ENCODE measurements at places on chromosomes 1 and 21.
A peak's percentile ranks its signal among the peaks of the same experiment; 100 is the strongest.

DNA sequence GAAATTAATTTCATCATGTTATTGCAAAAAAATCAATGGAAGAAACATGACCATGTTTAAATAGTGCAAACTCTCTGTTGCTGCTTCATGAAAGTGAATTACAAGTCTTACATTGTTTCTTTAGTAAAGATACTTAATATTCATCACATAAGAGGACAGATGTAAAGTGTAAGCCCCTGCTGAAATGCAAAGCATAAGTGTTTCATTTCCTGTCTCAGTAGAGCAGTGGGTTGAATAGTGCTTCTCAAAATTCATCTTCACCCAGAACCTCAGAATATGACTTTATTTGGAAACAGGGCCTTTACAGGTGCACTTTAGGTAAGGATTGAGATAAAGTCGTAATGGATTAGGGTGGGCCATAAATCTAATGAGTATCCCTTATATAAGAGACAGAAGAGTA, 738.4 kb upstream of the RGS18 start:
- DNase-seq, result no peak

DNA sequence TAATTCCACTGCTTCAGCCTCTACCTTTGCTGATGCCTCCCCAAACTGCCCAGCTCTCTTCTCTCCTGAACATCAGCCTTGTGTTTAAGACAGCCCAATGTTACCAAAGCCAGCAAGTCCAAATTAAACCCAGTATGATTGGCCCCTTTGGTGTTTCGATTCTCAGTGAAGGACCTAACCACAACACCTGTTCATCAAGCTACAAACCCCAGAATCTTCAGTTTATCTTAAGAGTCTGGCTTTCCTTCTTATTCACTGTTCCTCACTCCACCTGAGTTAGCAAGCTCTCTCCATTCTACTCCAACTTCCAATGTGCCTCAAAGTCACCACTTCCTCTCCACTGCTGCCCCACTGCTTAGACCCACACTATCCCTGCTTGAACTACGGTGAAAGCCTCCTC, 25.5 kb upstream of the ITPKB start:
- no peak for DNase-seq

DNA sequence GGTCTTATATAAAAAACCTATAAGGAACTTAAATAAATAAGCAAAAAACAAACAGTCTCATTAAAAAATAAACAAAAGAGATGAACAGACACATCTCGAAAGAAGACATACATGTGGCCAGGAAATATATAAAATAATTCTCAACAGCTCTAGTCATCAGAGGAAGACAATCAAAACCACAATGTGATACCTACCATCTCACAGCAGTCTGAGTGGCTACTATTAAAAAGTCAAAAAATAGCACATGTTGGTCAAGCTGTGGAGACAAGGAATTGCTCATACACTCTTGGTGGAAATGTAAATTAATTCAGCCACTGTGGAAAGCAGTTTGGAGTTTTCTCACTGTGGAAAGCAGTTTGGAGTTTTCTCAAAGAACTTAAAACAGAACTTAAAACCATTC, 100.3 kb upstream of the ADAMTS5 start:
- DNase-seq, result no peak

DNA sequence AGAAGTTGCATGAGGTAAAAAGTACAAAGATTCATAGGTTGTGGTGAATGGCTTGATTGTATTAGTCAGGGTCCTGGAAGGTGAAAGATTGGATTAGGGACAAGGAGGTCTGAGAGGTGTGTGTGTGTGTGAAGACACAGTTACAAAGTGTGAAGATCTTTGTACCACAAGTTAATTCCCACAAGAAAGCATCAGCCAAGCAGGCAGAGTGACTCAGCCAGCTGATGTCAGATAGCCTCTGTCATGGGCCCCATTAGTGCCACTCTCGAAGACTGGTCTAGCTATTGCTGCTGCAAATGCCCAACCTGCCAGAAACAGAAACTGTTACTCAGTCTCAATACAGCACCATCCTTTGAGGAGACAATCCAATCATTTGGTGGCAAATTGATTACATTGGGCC, 96.5 kb downstream of the DTL start:
- DNase-seq, result no peak

GRCh38 chr1:53148123-53148522, 5.7 kb upstream of the SLC1A7 start:
- no peak for DNase-seq

- no peak for DNase-seq
These were observed 11.4 kb downstream of the SMYD2 start for GRCh38 chr1:214292322-214292721.

DNA sequence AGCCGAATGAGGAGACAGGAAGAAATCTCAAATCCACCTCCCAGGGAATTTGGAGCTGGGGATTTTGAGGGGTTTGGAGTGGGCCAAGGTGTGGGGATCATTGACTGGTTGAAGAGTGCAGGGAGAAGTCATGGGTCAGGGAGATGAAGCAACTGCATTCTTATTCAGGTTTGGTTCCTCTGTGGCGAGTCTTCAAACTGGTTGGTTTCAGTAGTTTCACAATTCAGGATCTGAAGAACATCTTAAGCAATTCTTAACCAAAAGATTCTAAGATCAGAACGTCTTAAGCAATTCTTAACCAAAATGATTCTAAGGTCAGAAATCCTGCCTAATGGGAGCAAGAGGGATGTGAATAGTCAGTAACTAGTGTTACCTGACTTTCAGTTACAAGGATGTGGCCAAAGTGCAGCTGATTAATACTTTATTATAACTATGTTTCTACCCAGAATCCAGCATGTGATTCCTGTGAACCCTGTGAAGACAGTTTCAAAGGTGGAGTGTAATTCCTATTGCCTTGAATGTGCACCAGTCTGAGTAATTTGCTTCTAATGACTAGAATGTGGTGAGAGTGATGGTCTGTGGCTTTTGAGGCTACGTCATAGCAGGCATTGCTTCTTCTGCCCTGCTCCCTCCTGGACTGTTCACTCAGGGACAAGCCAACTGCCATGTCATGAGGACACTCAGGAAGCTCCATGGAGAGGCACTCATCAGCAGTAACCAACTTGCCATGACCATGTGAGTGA, 61.2 kb downstream of the OLFML3 start:
- no peak for DNase-seq

GRCh38 chr1:34419663-34420136, 243.0 kb downstream of the C1orf94 start:
- DNase-seq, result no peak

DNA sequence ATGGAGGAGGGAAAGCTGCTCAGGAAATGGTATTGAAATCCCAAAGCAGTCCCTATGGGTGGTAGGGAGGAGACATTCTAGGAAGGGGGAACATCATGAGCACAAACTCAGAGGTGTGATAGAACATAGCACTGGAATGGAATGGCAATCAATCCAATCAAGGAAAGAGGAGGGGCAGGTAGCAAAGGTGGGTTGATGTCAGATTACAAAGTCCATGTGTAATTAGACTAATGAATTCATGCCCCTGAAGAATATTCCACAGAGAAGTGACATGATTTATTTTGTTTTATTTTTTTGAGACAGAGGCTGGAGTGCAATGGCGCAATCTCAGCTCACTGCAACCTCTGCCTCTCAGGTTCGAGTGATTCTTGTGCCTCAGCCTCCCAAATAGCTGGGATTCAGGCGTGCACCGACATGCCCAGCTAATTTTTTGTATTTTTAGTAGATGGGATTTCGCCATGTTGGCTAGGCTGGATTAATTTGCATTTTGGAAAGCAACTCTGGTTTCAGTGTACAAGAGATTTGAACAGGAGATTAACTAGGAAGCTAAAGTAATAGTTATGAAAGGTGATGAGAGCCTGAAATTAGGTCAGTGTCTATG, 36.1 kb downstream of the DEGS1 start:
- DNase-seq, result no peak

GRCh38 chr1:145963265-145964019, 933 bp downstream of the ANKRD34A start:
- no peak for DNase-seq

DNA sequence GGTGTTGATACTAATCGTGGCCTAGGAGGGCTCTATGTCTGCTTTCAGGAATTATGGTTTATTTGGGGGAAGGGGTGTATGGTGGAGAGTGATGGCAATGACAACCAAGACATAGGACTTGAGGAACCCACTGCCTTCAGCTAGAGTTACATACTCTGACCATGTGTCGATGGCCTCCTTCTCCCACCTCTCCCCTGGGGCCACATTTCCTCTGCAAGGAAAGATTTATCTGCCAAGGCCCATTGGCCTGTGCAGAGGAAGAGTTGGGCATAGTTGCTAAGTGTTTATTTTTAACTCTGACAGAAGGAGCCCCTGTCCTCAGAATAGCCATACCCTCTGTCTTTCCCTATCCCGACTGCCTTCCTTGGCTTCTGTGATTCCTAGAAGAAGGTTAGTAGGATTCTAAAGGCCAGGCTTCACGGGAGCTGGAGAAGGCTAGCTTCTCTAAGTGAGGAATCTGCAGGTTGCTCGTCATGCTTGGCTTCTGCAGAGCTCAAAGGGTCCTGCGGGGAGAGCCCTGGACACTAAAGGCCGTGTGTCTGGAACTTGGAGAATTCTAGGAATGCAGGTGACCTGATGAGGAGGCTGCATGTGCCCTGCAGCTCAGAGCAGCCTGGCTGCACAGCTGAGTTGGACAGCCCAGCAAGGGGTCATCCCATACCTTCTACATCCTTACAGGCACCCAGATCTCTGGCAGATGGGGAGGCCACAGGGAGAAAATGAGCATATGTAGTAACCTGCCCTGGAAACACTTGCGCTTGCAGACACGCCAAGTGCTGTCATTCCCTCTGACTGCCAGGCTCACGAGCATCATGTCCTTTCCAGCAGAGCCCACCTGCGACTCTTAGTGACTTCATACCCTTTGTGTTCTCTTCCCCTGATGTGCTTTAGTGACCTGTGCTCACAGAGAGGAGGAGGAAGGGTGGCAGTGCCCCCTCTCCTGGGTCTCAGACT, 9.7 kb downstream of the MAPKAPK2 start:
- DNase-seq, result no peak

DNA sequence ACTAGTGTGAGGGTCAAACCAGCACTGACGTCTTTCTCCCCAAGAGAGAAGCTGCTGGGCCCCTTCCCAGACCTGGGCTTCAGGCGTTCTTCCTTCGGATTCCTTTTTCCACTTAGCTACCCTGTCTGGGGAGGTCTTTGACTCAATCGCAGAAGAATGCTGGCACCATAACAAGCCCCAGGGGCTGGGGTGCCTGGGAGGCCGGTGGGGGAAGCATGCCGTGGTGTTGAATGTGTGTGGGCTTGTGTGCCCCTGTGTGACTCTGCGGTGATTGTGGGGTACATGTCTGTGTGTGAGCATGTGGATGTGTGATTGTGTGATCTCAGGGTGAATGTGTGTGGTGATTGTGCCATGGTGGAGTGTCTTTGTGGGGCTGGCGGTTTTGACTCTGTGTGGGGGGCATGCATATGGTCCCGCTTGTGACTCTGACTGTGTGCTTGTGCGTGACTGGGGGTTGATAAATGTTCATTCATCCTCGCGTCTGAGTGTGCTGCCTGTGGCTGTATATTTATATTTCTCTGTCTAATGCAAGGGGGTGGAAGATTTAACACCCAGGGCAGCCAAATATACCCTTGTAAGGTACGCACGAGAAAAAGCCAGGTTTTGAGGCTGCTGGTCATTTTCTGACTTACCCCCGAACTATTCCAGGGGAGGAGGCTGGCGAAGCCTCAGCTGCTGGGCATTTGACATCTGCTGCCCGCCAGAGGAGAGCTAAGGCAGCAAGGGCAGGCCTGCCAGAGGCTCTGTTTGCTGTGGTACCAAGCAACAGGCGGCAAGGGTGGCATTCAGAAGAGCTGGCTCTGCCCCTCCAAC, 1.1 kb upstream of the SYNC start:
- peak; percentile 75 for DNase-seq

DNA sequence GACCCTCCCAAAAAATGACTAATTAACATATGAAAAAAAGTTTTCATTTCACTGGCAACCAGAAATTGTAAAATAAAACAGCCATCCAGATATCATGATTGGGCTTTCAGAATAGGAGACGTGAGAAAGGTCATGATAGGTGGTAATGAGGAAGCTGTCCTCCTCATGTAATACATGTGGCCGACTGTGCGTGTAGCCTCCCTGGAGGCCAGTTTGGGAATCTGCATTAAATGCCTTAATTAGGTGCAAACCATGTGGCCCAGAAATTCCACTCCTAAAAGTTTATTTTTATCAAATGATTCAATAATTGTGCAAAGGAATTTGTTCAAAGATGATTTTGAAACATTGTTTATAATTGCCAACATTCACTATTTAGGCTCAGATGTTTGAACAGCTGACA, 127.6 kb upstream of the C1orf105 start:
- DNase-seq, result no peak

GRCh38 chr21:37378700-37379139, 12.1 kb downstream of the DYRK1A start:
- no peak for DNase-seq

- DNase-seq, result peak; percentile 19
These were observed 29.4 kb upstream of the CD2 start for GRCh38 chr1:116724765-116725375.

DNA sequence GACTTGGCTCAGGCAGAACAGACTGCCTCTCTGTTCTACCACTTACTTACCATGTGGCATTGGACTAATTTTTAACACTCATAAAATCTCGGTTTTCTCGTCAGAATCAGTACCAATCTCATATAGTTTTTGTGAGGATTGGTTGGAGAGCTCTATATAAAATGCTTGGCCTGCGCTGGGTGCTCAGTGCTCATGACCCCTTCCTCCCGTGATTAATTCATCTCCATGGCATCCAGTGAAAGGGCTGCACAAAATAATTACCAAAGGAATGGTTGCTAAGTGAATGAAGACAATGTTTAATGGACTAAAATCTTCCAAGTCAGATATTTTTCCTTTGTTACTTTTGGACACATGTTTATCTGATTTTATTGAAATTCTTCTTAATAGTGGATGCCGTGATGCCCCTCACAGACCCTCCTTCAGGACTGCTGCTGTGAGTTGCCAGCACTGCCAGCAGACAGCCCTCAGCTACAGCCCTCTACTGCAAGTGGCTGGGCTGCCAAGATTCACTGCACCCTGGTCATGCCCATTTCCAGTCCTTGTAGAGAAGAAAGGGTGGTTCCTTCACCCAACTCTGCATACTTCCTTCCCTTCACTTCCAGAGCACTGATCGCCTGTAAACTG, 436.5 kb downstream of the LMO4 start:
- no peak for DNase-seq

GRCh38 chr1:1777583-1777899, 729 bp downstream of the NADK start:
- no peak for DNase-seq

GRCh38 chr1:981491-981954, 370 bp downstream of the PERM1 start:
- DNase-seq, result no peak

- no peak for DNase-seq
These were observed 111.1 kb upstream of the COL6A1 start for GRCh38 chr21:45870421-45870820.
